ENCODE measurements at places on chromosomes 1 and 21.

DNA sequence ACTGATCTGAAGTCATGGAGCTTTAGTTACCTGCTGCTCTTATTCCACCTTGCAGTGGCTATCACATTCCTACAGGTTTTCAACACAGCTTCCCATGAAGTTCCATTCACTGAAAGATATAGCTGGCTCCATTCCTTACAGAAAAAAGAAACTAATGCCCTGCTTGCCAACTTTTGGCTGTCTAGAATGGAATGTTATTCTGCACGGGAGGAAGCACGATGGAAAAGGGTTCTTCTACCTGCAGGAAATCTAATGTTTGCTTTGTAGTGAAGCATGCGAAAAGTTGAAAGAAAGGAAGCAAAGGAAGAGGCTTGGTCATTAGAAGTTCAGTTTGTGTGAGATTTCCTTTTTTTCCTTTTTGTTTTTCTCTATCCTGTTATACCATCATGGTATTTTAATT is 32.6 kb downstream of the GIPC2 start:
- no peak for DNase-seq

GRCh38 chr1:159239551-159240220 is 35.0 kb downstream of the ACKR1 start:
- no peak for DNase-seq

DNA sequence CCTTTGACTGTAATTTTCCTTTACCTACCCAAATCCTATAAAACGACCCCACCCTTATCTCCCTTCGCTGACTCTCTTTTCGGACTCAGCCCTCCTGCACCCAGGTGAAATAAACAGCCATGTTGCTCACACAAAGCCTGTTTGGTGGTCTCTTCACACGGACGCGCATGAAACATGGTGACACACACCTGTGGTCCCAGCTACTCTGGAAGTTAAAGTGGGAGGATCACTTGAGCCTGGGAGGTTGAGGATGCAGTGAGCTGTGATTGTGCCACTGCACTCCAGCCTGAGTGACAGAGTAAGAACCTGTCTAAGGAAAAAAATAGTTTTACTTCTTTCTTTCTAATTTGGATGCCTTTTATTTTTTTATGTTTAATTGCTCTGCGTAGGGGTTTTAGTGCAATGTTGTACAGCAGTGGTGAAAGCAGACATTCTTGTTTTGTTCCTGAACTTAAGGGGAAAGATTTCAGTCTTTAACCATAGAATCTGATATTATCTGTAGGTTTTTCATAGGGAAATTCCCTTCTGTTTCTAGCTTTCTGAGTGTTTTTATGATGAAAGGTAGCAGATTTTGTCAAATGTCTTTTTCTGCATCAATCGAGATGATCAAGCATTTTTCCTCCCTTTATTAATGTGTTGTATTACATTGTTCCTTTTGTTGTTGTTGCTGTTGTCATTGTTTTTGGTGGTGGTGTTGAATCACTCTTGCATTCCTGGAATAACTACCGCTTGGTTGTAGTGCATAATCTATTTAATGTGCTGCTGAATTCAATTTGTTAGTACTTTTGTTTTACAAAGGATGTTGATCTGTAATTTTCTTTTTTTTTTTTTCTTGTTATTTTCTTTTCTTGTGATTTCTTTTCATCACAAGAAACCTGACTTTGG is 497.4 kb downstream of the DISC1 start:
- DNase-seq, result no peak

- no peak for DNase-seq
Observed at GRCh38 chr1:39272027-39272797, 67.7 kb downstream of the MACF1 start.

DNA sequence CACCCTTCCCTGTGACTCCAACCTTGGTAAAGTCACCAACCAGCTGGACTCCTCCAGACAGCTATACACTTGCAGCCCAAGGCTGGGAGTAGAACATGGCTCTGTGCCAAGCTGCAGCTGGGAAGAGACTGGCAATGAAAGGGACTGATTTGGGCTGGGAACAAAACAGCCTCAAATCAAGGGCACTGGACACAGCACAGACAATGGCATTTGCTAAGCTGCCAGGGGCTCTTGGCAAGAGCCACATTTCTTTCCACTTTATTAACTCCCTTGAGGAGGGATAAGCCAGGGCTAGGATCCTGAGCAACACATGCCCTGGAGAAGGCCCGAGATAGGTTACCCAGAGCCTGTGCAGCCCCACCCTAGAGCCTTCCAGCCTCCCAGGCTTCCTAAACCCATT is 12.0 kb downstream of the SYT11 start:
- no peak for DNase-seq

DNA sequence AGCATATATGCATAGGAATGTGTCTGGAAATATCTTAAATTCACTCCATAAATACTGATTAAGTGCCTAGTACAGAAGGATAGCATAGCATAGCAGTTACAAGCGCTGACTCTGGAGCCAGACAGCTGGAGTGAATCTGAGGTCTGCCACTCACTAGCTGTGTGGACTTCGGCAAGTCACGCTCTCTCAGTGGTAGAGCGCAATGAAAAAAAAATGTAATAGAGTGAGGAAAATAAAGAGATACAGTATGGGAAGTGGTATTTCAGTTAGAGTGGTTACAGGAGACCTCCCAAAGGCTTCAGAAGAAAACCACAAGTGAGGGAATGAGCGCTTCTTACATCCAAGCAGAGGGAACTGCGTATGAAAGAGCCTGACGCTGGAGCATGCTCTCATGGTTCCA is 338.9 kb upstream of the PRMT6 start:
- DNase-seq, result no peak

DNA sequence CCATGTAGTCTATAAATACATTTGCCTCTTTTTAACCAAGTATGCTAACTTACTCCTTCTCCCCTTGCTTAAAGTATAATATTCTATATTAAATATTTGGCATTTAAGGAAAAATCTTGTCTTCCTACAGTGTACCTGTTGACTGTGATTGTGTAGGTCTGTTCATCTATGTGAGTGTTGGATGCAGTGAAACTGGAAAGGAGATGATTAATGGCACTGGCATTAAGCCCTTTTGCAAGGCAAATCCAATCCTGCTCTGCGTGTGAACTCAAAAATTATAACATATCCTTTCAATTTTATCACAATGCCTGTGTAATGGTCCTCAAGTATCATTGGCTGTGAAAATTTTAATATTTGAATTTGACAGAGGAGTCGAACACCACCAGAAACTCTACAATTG is 565.0 kb downstream of the KCNT2 start:
- no peak for DNase-seq

DNA sequence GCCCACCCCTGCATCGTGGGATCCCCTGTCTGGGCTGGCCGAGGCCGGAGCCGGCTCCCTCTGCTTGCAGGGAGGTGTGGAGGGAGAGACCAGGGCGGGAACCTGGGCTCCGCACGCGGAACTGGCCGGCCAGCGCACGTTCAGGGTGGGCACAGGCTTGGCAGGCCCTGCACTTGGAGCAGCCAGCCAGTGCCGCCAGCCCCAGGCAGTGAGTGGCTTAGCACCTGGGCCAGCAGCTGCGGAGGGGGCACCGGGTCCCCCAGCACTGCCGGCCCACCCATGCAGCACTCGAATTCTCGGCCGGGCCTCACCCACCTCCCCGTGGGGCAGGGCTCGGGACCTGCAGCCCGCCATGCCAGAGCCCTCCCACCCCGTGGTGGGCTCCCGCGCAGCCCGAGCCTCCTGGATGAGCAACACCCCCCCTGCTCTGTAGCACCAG is 422.6 kb downstream of the AMY1C start:
- DNase-seq, result no peak

DNA sequence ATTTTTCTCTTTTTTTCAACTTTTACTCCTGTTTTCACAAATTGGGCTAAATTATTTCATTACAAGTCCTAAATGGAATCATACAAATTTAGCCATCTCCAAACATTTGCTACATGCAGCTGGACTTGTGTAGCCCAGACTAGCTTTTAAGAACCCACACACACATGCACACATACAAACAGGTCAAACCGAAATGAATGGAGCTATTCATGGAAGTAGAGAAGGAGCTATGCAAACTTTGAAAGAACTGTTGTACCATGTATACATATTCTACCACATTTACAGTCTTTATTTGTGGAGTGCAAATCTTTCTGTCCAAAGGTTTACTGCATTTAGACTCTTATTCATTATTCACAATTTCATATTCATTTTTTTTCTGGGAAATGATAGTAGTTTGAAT is 189.1 kb upstream of the RNPC3 start:
- no peak for DNase-seq

DNA sequence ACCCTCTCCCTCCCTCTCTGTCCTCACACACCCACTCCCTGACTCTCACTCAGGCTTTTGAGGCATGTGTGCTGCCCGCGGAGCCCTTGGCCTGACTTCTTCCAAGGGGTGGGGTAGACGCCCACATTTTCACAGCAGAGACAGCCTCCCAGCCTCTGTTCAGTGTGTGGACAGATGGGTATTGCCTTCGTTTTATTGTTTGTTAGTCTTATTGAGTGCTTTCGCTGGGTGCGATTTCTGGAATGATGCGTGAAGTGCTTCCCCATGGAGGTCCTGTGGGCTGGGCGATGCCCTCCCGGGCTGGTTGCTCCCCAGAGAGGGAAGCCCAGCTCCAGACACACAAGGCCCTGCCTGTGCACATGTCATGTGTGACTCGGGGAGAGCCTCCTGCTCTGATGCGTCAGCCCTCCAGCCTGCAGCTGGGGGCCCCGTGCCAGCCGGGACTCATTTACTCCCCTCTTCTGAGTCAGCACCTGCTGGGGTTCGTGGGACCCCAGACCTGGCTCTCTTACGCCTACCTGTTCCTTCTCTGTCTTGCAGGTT is 14.7 kb downstream of the PDXK start:
- DNase-seq, result peak; percentile 58

GRCh38 chr1:179016706-179017382 is 8.8 kb upstream of the FAM20B start:
- no peak for DNase-seq

- DNase-seq, result no peak
Observed at GRCh38 chr1:84912726-84913554, 19.9 kb upstream of the LPAR3 start.

- DNase-seq, result no peak
Observed at GRCh38 chr1:201145132-201145531, 9.1 kb downstream of the TMEM9 start.

GRCh38 chr1:67350783-67351182 is 43.1 kb downstream of the IL12RB2 start:
- DNase-seq, result no peak

GRCh38 chr21:46486481-46487126 is 27.9 kb downstream of the DIP2A start:
- no peak for DNase-seq

DNA sequence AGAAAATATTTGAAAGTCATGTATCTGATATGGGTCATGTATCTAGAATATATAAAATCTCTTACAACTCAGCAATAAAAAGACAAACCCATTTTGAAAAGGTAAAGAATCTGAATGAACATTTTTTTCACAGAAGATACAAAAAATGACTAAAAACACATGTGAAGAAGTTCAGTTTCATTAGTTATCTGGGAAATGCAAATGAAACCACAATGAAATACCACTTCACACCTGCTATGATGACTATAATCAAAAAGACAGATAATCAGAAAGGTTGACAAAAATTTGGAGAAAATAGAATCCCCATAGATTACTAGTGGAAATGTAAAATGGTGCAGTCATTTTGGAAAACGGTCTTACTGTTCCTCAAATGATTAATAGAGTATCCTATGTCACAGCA is 631.0 kb downstream of the MRPL39 start:
- DNase-seq, result no peak

GRCh38 chr1:70487910-70488665 is 77.0 kb downstream of the CTH start:
- DNase-seq, result no peak

DNA sequence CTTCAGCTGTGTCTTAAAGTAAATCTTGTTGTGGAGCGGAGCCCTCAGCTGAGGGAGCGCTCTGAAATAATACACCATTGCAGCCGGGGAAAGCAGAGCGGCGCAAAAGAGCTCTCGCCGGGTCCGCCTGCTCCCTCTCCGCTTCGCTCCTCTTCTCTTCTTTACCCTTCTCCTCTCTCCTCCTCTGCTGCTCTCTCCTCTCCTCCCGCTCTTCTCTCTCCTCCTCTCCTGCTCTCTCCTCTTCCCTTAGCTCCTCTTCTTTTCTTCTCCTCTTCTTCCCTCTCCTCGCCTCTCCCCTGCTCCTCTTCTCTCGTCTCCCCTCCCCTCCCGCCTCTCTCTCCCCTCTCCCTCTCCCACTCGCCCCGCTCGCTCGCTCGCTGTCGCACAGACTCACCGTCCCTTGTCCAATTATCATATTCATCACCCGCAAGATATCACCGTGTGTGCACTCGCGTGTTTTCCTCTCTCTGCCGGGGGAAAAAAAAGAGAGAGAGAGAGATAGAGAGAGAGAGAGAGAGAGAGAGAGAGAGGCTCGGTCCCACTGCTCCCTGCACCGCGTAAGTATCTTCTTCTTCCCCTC is at the start of gene PROX1:
PROX1 (plus strand) TSS at position 47 of the 580 bp plus-strand sequence. CDS start 8,563 bp downstream, outside the sequence.
- no peak for DNase-seq

DNA sequence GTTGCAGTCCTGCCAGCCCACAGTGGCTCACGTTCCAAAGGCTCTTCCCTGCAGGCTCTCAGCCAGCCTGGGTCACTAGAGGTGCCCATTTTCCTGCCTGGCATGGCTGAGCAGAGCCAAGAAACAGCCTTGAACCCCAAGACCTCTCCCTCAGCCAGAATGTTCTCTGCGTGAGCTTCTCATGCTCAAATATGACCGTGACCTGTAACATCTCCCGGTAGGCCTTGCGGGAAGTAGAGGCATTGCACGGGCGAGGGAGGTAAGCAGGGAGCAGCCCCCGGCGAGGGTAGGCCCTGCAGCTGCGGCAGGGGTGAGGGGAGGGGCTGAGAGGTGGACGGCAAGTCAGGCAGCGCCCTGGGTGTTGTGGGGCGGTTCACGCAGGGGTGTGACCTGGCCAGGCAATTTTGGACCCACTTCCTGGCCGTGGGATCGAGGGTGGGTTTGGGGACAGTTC is 20.0 kb downstream of the RRP1 start:
- no peak for DNase-seq

DNA sequence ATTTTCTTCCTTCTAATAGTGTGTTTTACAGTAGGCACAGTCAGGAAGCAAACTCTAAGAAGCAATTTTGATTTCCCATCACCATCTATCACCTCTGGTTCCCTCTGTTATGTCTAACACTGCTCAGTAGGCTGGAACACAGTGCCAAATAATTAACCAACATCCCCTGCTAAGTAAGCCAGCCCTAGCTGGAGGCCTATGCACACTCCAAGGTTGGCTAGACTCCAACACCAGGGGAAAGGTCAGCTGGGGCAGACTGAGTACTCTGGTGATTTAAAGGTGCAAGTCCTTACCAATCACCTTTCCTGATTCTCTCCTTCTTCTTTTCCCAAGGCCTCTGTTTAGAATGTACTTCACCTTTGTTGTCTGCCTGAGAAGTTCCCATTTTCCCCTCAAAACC is 46.5 kb upstream of the BEND5 start:
- no peak for DNase-seq

- no peak for DNase-seq
Observed at GRCh38 chr1:160214481-160215140, 9.4 kb downstream of the PEA15 start.

DNA sequence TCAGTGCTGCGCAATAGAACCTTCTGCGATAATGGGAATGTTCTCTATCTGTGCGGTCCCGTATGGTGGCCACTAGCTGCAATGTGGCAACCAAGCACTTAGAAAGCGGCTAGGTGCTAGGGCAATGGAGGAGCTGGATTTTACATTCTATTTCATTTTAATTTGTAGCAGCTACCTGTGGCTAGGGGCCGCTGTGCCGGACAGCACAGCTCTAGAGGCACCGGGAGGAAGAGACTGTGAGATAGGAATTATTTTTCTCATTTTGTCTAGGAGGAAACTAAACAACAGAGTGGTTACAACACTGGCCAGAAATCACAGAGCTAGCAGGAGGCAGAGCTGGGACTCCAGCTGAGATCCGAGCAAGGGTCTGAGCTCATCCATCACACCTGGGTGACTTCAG is 130.6 kb upstream of the CD34 start:
- DNase-seq, result no peak

All from activated CD8-positive, alpha-beta memory T cell treated with anti-CD3 and anti-CD28 coated beads, Interleukin-2, amount 50 U/mL, for 4 hours (primary cell).